Stimulated activated CD8-positive, alpha-beta memory T cell treated with anti-CD3 and anti-CD28 coated beads, Interleukin-4, amount 100 ng/mL, for 48 hours (primary cell): ENCODE measurements at places on chromosomes 2 and 18.
A peak's percentile ranks its signal among the peaks of the same experiment; 100 is the strongest.

GRCh38 chr2:166451468-166451867, 42.6 kb downstream of the SCN7A start:
- no peak for DNase-seq

DNA sequence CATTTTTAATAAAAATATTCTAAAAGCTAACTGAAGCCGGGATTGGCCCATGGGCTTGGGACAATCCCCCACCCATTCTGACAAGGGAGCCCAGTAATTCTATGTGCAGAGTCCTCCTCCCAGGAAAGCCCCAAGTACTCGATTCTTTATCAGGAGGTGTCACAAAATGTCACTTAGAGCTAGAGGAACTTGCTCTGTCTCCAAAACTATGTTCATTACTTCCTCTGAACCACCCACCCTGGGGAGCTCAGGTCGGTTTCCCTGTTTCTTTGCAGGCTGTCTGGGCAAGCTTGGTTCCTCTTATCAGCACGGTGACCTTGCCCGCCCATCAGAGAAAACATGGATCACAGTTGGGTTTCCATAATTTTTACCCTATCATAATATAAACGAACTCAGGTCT, 430.6 kb upstream of the ID2 start:
- no peak for DNase-seq

DNA sequence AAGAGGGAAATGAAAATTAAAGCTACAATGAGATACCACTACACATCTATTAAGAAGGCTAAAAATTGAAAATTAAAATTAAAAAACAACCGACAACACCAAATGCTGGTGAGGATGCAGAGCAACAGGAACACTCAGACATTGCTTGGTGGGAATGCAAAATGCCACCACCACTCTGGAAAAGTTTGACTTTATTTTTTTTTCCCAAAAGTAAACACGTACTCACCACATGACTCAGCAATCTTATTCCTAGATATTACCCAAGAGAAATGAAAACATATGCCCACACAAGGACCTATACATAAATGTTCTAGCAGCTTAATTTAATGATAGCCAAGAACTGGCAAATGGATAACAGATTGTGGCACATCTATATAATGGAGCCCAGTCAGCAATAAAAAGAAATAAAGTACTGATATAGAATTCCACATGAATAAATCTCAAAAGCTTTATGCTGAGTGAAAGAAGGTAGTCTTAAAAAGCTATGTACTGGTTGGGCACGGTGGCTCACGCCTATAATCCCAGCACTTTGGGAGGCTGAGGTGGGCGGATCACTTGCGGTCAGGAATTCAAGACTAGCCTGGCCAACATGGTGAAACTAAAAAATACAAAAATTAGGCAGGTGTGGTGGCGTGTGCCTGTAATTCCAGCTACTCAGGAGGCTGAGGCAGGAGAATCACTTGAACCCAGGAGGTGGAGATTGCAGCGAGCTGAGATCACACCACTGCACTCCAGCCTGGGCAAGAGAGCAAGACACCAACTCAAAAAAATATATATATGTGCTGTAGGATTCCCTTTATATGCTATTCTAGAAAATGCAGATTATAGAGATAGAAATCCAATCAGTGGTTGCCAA, 4.2 kb upstream of the PROC start:
- DNase-seq = no peak

GRCh38 chr2:157677941-157678340, 49.3 kb upstream of the ACVR1C start:
- DNase-seq = no peak

DNA sequence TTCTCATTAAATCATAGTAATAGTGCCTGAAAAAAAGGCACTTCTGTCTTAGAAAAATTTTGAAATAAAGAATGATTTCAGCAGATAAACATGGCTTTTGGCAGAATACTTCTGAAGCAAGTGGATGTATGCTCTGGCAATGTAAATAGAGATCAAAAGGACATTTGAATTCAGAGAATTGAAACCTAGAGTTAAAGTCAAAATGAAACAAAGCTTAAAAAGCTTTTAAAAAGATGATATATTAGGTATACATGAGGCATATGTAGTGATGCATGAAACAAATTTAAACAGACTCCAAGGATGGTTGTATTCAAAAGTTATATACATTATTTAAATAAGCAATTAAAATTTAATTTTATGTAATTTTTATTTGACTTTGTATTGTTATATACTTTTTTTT, 1344.5 kb upstream of the TMEFF2 start:
- DNase-seq = no peak

- DNase-seq = peak; percentile 28
These were observed 676 bp downstream of the SH3BP4 start for GRCh38 chr2:234952270-234953115.

DNA sequence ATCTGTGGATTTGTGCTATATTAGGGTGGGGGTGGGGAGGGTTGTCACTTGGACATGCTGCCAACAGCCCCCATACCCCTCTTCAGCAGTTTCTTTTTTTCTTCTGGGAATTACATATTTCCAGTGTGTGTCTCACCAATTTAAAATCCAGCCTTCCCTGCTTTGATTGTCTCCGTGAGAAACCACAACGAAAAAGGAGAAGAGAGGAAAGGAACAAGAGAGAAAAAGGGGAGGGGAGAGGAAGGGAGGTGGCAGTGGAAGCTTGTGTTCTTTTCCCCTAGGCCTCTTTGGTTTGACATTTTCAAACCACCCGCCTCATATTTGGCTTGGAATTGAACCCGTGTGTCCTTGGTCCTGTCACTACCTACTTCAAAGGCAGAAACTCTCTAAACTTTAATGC, 860 bp downstream of the CTNNA2 start:
- no peak for DNase-seq

DNA sequence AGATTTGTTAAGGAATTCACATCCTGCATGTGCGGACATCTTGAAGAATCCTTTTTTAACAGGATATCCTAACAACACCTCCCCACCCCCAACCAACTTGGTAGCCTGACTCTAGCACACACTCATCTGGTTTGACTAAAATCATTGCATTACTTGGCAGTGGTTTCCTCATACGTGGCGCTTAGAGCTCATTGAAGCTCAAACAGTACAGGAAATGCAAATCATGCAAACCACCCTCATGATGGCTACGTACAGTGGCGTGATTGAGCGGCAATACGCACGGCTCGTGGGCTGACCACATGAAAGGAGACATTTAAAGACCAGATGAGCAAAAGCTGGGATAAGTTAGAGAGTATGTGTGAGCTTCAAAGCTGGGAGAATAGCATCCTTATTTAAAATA, 336.2 kb downstream of the ZEB2 start:
- peak; percentile 77 for DNase-seq

DNA sequence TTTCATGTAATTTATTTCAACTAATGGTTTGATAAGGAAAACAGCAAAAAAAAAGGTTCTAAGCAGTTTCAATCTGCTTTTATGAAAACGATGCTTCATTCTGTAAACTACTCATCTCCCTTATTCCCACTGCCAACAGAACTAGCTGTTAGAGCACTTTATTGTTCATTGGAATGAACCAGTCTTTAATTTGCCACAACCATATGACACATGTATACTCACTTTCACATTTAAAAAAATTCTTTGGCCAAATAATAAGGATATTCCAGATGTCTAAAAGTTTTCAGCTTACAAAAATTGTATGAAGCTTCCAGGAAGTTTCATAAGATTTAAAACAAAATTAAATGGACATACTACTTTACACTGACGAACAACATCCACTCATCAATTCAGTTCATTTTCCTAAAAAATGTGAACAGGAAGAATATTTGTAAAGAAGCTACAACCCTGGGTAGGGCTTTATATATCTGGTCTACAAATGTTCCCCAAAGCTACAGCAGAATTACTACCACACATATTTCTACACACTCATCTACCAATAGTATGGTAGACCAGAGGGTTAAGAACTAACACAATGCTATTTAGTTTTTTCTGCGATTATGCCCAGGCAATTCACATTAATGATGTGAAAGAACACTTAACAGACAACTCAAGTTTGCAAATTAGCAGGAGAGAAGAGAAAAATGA, 37.7 kb downstream of the ZNF521 start:
- DNase-seq = no peak

GRCh38 chr18:78984941-78985784, 5.5 kb downstream of the SALL3 start:
- no peak for DNase-seq

GRCh38 chr2:160328811-160329527, 128.9 kb upstream of the ITGB6 start:
- no peak for DNase-seq

DNA sequence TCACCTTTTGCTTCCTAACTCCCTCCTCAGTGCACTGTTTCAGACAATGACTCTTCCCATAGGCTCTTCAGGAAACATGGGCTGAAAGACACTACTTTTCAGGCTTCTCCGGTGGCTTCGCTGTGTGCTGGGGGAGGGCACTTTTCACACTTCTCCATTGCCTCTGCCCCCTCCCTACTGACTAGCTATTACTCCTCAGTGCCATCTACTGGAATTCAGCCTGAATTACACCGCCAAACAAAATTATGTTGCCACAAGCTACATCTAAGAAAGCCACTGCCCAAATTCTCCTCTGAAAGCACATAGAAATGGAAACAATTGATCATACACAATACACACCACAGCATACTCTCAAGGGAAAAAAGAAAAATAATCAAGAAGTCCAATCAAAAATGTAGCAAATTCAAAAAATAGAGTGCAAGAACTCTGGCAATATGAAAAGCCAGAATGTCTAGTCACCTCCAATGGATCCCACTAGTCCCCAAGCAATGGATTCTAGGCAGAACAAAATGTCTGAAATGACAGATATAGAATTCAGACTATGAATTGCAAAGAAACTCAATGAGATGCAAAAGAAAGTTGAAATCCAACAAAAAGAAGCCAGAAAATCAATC, 1139.4 kb upstream of the GYPC start:
- DNase-seq = no peak

GRCh38 chr2:72576459-72576858, 249.4 kb downstream of the EXOC6B start:
- DNase-seq = no peak

- no peak for DNase-seq
These were observed 145.4 kb upstream of the ETAA1 start for GRCh38 chr2:67251741-67252140.

DNA sequence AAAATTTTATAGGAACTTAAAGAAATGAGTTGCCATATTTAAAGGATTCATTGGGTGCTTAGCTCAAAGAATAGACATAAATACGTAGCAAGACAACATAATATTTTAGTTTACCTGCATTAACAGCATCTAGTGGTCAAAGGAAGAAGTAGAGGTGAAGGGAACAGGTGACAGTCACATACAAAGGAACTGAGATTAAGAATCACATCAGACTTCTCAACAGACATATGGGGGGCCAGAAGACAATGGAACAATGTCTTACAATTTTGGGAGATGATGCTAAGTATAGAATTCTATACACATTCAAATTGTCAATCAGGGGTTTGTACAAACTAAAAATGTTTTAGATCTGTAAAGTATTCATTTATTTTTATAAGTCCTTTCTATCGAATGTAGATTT, 38.6 kb upstream of the CCDC102B start:
- DNase-seq = no peak

DNA sequence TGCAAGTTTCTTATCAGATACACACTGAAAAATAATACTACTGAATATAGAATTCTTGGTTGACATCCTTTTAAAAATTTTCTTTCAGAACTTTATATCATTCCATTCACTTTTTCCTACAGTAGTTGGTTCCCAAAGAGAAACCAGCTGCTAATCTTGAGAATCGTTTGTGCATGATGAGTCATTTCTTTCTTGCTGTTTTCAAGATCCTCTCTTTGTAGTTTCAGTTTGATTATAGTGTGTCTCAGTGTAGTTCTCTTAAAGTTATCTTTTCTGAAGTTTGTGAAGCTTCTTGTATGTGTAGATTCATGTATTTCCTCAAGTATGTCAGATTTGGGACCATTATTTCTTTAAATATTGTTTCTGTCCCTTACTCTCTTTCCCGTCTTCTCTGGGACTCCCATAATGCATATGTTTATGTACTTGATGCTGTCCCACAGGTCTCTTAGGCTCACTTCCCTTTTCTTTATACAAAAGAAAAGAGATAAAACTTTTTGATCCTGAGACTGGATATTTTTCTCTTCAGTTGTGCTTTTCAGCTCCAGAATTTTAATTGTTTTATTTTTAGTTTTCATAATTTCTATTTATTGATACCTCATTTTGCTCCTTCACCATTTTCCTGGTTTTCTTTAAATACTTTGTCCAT, 801.0 kb downstream of the TDRD15 start:
- no peak for DNase-seq

- no peak for DNase-seq
These were observed 100.1 kb downstream of the ZNF804A start for GRCh38 chr2:184698476-184698875.

DNA sequence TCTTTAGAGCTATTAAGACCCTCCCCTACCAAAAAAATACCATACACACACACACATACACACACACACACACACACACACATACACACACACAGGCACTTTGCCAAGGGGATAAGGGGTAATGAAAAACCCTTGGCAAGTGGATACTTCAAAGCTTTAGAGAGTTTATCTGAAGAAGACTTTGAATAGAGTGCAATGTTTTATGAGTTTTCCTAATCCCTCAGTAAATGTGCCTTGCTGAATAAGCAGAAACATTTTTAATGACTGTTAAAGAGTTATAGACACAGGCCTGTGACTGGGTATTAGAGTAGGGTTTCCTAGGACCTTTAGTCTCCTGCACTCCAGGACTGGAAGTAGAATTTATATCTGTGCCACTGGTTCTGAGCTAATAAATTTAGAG, 75.5 kb upstream of the CTAGE1 start:
- no peak for DNase-seq

GRCh38 chr2:159044804-159045286, 76.4 kb downstream of the TANC1 start:
- no peak for DNase-seq

GRCh38 chr2:73985308-73986084, 786 bp downstream of the TET3 start:
- peak; percentile 77 for DNase-seq

DNA sequence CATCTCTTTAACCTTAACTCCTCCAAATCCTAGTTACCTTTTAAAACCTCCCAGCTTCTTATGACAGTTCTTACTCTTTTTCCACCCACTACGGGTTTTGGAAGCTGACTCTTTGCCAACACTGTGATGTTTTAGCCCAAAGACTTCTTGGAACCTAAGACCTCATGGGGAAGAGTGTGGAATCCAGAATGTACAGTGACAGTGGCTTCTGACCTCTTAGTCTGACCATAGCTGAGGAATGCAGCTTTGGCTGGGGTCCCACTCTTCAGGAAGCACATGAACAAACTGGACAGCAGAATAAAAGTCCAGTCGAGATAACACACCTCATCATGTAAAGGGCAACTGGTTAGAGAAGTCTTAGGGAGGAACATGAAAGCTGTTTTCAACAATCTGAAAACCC, 161.1 kb upstream of the PKDCC start:
- no peak for DNase-seq

DNA sequence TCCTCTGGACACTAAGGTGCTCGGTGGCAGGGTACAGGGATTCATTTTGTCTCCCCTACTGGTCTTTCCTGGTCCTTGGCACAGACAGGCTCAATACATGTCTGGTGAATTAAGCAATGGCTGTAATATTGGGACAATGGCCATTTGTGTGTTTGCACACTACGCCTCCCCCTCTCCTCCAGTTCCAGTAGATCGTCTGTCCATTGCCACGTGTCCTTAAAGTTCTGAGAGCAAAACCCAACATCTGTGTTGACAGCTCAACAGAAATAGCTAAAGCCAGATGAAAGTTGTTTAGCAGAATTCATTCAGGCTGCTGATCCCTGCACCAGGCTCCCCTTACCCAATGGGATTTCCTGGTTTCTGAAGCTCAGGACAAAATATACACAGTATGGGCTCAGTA, 9.0 kb upstream of the FABP1 start:
- no peak for DNase-seq

- DNase-seq = peak; percentile 39
These were observed 1.3 kb downstream of the DUSP28 start for GRCh38 chr2:240561325-240561971.

- DNase-seq = no peak
These were observed 614.2 kb upstream of the CDH2 start for GRCh38 chr18:28791101-28791500.
